ENCODE measurements at places on chromosomes 13 and 19.

DNA sequence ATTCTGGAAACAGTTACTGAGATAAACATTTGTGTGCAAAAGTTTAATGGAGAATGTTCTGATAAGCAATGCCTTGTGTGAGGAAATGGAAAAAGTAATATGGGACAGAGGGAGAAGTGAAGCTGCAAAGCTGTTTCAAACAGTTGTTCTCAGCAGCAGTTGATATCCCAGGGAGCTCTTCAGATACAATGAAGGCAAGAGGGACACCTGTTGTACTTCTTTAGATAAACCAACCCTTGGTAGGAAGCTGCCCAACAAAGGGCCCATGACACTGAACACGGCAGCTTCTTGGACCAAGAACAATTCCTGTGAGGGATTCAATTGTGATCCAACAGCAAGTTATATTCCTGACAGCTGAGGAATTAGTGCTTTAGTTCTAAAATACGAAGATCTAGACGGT, 894.3 kb upstream of the PCDH20 start:
- no peak for DNase-seq

- DNase-seq: no peak
Observed at GRCh38 chr19:32917616-32917996, 48.0 kb upstream of the SLC7A9 start.

GRCh38 chr13:31149604-31150003, 12.1 kb downstream of the HSPH1 start:
- no peak for DNase-seq

GRCh38 chr19:2589441-2589840, 113.1 kb downstream of the GNG7 start:
- DNase-seq: no peak

DNA sequence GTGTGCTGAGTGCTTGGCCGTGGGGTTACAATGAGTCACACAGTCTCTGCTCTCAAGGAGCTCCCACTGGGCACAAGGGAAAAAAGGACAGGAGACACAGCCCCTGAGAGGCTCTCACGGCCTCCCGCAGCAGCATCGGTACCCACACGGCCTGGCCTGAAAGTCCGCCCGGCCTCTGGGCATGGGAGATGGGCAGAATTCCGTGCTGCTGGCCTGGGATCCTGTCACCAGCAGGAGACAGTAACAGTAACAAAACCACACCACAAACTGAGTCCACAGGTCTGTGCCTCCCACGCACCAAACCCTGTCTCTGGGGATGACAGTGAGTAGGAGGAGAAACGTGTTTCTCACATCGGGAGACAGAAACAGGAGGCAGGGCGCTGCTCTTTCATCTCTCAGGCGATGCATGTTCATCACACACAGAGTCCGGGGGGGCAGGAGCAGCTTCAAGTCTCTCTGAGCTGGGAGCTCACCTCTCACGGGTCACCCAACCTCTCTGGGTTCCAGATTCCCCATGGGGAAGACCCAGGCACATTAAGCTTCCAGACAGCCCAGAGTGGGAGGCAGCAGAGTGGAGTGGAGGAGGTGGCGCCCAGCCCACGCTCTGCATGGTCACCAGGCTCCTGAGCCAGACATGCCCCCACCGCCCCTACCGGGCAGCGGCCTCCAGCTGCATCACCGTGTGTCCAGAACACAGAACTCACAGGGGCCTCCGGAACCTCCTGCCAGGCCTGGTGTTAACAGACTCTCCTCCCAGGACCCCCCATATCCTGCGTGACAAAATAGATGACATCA, 124.7 kb upstream of the VSTM2B start:
- no peak for DNase-seq

DNA sequence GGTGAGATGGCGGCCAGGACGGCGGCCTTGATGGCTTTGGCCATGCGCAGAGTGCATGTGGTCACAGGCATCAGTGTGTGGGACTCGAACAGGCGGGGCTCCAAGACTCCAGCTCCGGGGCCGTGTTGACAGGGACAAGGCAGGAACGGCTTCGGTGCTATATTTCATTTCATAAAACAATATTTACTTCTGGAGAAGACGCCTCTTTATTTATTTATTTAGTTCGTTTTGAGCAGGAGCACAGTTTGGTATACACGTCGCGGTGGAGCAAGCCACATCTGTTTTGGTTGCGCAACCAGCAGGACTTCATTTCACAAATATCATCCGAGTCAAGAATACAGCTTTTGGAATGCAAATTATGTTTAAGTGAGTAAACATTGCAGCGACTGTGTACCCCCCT, 166.7 kb upstream of the TSHZ3 start:
- DNase-seq: no peak

GRCh38 chr13:30959678-30960077, 27.2 kb downstream of the TEX26 start:
- DNase-seq: no peak

GRCh38 chr13:76854894-76855293, 31.3 kb downstream of the KCTD12 start:
- no peak for DNase-seq

- DNase-seq: no peak
Observed at GRCh38 chr13:36752673-36753072, 66.3 kb upstream of the RFXAP start.

DNA sequence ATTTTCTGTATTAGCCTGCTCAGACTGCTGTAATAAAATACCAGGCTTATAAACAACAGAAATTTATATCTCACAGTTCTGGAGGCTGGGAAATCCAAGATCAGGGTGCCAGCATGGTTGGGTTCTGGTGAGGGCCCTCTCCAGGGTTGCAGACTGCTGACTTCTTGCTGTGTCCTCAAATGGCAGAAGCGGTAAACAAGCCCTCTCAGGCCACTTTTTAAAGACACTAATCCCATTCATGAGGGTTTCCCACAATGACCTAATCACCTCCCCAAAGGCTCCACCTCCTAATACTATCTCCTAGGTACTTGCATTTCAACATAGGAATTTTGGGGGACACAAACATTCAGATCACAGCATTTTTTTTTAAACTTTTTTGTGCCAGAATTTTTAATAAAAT, 159.3 kb downstream of the PDS5B start:
- no peak for DNase-seq

DNA sequence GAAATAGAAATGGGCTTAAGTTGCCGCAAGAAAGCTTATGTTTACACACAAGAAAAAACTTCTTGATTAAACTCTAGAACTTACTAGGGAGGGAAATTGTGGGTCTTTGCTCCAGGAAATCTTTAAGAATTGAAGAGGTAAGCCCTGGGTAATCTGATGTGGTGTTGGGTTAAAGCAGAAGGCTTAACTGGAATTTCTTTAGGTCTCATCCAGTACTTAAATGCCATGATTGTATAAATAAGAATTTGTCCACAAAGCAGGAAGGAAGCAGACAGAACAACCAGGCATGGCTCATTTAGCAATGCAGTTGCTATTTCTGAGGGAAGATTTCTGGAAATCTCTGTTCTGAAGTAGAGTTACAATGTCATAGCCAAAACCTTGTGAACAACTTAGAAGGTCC, 360.4 kb downstream of the KLF5 start:
- DNase-seq: no peak

DNA sequence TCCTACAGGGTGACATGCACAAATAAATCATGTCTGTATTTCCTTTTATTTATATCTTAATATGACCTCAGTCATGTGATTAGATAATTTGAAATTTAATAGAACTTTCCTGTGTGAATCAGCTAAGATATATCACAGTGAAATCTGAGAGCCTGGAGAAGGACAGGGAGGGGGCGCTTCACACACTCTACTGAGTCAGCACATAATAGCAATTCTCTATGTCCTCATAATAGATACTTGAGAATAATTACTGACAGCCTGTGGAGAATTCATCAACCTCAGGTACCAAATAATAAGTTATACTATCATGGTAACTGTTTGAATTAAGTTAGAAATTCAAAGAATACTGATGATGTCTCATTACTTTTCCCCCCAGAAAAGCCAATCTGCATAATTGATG, 98.0 kb upstream of the SLC10A2 start:
- DNase-seq: no peak

GRCh38 chr19:2315818-2316353, 7.9 kb upstream of the LINGO3 start:
- no peak for DNase-seq

GRCh38 chr13:97387485-97387839, 46.5 kb upstream of the RAP2A start:
- no peak for DNase-seq

GRCh38 chr19:29105629-29106292, 107.2 kb downstream of the UQCRFS1 start:
- DNase-seq: no peak

GRCh38 chr13:109422161-109422560, 364.2 kb downstream of the IRS2 start:
- DNase-seq: no peak

DNA sequence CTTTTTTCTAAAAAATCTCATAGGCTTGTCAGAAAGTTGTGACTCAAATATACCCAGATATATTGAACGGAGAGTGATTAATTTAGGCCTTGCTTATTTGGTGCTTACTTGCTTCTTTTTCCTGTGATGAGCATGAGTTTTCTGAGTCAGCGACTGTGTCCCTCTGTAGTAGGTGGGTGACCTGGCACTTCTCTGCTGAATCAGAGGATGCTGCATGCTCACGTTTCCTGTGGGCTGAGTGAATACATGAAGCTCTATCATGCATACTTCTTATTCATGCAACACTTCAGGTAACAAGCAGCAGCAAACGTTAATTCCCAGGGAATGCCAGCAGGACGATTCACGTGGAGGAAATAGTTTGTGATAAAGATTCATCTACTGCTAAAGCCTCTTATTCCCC, 245.0 kb downstream of the KLF5 start:
- no peak for DNase-seq

DNA sequence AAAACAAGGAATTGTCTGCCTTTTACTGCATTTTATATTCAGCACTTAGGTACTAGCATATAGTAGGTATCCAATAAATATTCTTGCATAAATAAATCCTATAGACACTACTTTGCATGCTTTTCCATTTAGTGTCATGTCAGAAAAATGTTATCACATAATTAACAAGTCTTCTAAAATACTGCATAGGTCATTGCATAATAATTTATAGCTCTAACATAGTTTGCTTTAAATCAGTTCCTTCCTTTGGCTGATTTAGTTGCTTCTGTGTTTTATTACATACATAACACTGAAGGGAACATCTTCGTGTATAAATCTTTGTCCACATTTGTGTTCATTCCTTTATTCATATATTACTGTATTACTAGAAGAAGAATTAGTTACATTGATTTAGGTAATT, 36.2 kb downstream of the WASF3 start:
- no peak for DNase-seq

DNA sequence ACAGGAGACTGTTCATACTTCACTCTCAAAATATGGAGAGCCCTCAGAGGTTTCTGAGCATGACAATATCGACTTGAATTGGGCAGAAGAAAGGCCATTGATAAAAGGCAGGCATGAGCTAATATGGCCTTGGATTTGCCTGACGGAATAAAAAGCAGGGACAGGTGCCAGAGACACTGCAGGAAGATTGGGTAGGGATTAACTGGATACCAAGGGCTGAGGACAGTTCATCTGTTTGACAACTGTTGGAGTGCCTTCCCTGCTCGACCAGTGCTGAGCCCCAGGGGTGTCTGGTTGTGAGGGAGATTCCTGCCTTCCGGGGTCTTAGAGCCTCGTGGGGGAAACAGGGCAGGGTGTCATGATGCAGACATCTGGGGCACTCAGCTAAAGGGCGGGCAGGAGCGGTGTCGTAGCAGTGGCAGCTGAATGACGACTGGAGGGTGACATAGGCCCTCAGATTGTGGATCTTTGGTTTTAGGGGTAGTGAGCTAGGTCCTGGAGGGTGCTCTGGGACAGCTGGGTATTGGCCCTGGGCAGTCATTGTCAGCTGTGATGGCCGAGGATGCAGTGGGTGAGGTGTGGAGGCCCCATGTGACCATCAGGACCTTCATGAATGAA, 12.3 kb downstream of the GATAD2A start:
- DNase-seq: no peak

- DNase-seq: no peak
Observed at GRCh38 chr19:36685835-36686234, 1.6 kb upstream of the ZNF567 start.

- no peak for DNase-seq
Observed at GRCh38 chr19:16477311-16477710, 5.5 kb upstream of the EPS15L1 start.
